Activated CD4-positive, alpha-beta T cell treated with anti-CD3 and anti-CD28 coated beads, Interleukin-2, amount 50 U/mL, for 1 hour (primary cell): ENCODE measurements at places on chromosomes 5 and 9.

DNA sequence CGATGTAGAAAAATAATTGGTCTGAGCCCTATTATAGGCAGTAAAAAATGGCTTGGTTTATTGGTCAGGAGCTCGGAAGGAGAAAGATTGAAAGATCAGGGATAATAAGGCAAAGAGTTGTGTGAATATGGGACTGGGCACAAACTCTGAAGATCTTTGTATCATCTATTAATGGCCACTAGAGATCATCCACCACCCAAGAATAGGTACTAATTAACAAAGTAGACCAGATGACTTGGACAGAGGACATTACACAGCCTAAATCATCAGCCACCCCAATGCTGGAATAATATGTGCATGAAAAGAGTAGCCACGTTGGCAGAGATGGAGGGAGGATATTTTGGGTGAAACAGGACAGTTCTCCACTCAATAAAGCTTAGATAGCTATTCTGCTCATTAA, 364.1 kb downstream of the EFNA5 start:
- no peak for DNase-seq

DNA sequence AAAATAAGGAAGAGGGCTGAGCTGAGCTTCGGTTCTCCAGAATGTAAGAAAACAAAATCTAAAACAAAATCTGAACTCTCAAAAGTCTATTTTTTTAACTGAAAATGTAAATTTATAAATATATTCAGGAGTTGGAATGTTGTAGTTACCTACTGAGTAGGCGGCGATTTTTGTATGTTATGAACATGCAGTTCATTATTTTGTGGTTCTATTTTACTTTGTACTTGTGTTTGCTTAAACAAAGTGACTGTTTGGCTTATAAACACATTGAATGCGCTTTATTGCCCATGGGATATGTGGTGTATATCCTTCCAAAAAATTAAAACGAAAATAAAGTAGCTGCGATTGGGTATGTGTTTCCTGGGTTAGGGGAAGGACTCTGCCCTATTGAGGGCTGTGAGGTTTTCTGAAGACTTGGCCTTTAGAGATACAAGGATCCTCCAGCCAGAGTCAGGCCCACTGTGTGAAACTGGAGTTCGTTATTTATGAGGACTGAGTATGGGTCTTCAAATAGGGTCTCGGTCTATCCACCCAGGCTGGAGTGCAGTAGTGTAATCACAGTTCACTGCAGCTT, 3.8 kb downstream of the EGR1 start:
- no peak for DNase-seq

DNA sequence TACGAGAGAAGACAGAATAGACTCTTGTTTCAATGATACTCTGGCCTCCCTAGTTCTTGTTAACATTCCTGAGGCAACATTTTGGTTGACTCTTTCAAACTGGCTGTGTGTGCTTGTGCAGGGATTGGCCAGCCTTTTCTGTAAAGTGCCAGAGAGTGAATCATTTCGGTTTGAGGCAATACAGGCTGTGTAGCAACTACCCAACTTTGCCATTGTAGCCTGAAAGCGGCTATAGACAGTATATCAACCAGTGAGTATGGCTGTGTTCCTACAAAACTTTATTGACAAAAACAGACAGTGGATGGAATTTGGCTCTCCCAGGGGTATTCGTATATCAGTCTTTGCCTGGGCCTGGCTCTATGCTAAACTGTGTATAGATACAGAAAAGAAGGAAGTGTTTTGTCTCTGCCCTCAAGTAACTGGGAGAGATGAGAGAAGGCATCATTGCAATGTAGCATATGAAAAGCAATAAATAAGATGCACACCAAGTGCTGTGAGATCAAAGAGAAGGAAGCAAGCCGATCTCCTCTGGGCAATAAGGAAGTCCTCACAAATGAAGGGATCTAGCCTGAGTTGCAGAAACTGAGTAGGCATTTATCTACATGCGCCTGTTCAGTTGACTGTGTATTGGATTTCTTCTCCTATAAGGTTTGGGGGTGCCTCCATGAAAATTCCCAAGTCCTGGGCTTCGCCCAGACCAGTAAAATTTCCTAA, 568.0 kb upstream of the KLF4 start:
- no peak for DNase-seq

DNA sequence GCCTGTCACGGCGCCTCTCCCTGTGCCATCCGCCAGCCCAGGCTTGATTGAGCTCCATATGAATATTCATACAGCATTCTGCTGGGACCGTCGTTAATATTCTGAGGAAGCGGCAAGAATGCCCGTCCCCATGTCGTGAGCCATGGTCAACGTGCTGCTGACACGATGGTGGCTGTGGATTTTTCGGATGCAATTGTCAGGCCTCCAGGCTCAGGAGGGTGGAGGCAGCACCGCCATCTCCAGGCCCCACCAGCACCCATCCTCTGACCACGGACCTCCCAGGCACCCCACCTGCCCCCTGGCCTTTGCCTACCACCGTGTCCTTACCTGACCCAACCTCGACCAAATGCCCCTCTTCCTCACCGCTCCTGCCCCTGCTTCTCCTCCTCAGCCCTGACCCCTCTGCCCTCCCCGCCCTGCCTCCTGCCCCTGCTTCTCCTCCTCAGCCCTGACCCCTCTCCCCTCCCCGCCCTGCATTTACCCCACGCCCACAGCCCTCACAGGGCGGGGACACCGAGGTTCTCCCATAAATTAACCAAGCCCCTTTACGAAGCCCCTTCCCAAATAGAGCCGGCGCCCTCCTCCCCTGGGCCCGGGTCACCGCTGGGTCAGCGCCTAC, 9.9 kb downstream of the TMEM250 start:
- no peak for DNase-seq

- no peak for DNase-seq
Observed at GRCh38 chr5:174386306-174386705, 338.1 kb upstream of the MSX2 start.

GRCh38 chr5:157546456-157547100, 29.0 kb downstream of the ADAM19 start:
- no peak for DNase-seq

GRCh38 chr5:38758774-38759600, 86.8 kb upstream of the OSMR start:
- DNase-seq, result no peak

GRCh38 chr5:64884541-64884940, 115.8 kb downstream of the CWC27 start:
- no peak for DNase-seq

GRCh38 chr5:26894719-26895263, 143.6 kb downstream of the CDH9 start:
- DNase-seq, result no peak

DNA sequence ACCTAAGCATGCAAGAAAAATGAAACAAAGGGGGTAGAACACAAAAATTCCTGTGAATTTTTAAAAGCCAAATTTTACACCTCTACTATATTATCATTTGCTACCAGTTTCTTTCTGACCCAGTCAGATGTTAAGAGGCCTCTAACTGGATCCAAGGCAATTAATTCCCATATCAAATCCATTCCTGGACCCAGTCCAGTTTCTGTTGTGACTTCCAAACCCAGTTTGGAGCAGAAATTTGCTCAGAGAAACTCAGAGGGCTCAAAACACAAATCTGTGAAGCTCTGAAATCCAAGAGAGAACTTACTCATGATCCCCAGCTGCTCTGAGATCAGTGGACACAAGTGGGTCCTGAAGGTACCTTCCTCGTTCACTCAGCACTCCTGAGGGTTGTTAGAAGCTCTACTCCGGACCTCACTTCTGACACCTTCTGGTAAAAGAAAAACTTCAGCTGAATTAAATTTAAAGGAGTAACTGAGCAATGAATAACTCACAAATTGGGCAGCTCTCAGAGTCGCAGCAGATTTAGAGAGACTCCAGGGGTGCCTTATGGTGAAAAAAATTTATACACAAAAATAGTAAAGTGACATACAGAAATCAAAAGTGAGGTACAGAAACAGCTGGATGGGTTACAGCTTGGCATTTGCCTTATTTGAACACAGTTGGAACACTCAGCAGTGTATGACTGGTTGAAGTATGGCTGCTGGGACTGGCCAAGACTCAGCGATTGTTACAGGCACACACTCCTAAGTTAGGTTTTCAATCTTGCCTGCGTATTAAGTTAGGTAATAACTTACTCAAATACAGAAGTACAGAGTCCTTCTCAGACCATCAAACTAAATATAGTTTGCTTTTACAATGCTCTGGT, 32.4 kb downstream of the INSL4 start:
- no peak for DNase-seq

DNA sequence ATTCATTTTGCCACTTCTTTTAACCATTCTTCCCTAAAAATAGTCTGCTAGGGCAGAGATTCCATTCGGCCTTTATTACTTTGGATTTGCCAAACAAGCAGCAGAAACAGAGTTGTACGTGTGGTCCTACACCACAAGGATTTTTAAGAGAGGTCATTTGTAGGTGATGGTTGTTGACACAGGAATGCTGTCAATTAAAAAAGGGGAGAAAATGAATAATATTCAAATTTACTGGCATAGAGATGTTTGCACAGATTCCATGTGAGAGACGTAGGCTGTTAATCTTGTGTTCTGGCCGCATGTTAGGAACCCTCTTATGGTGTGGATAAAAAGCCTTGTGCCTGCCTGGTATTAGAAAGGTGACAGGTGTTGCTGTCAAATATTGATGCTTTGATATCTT, 34.9 kb downstream of the TRIO start:
- no peak for DNase-seq

GRCh38 chr9:16341177-16341576, 529.3 kb downstream of the BNC2 start:
- no peak for DNase-seq

DNA sequence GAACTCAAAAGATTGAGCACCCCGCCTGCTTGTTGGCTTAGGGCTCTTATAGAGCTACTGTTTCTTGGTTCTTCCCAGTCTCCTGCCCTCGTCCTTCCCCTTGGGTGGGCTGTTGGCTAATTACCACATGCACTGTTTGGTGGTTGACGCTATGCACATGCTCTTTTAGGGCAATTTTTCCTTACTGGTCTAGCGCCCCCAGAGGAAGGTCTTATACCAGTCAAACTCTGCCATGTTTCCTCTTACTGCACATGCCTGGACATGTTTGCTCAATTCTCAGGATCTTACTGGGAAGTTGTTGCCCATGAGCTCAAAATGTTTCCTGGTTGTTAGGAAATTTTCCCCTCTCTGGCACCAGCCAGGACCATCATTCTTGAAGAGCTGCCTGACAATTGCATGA, 101.9 kb downstream of the SLC28A3 start:
- no peak for DNase-seq

GRCh38 chr5:31481531-31482165, 50.2 kb downstream of the DROSHA start:
- DNase-seq, result no peak

DNA sequence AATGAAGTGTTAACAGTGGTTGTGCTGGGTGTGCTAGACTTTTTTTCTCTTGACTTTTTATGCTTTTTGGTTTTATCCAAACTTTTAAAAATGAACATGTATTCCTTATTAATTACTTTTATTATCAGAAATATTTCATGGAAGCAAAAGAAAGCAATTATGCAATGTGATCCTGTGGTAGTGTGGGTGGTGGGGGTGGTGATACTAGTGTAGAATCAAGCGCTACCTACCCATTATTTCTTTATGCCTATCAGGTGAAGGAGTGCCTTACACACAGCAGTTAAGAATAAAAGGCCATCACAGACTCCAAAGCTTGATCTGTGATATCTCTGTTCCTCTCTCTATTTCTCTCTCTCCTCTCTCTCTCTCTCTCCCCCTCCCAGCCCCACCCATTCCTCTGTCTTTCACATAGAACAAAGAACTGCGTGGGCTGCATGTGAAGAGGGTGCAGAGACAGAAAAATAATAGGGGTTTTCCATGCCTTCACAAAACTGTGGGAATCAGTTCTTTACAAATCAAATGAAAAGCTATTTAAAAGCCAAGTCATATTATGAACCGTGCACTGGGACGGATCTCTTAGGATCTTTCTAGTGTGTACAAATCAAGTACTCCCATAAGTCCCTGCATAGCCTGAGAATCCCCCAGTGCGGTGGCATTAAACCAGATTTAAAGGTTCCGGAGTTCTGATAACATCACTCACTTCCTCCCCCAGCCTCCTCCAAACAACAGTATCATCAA, 351.2 kb downstream of the RAB3C start:
- peak; percentile 24 for DNase-seq

GRCh38 chr9:92668746-92669526, 995 bp downstream of the IPPK start:
- no peak for DNase-seq

DNA sequence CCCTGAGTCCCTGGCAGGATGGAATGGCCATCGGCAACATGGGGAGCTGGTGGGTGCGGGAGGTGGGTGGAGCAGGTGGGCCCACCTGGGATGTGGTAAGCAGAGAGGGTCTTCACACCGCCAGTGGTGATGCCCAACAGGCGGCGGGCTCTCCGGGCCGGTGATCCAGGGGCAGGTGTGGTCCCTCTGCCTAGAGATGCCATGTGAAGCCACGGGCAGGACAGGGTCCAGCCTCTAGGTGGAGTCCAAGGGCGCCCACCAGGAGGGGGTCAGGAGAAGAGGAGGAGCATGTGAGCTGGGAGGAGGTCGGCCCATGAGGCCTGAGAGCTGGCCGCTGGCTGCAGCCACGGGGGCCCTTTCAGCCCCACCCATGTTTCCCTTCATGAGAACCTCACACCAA, 221.1 kb downstream of the FANCC start:
- no peak for DNase-seq

DNA sequence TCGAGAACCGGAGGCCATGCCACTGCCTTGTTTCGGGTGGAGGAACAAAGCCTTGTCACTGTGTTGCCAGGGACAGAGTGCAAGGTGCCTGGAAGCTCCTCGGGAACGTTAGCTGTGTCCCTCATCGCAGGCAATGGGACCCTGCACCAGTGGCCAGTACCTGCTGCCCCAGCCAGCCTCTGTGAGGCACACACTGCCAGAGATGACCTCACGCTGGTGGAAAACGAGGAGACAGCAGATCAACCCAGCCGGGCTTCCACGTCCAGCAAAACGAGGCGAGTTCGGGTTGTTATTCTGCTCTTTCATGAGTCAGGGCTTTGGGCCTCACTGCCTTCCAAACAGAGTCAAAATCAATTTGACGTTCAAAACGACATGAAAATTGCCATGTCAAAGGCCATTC, 104.1 kb downstream of the ADAMTS2 start:
- no peak for DNase-seq

GRCh38 chr9:114287001-114287762, 35.7 kb upstream of the ORM1 start:
- no peak for DNase-seq

DNA sequence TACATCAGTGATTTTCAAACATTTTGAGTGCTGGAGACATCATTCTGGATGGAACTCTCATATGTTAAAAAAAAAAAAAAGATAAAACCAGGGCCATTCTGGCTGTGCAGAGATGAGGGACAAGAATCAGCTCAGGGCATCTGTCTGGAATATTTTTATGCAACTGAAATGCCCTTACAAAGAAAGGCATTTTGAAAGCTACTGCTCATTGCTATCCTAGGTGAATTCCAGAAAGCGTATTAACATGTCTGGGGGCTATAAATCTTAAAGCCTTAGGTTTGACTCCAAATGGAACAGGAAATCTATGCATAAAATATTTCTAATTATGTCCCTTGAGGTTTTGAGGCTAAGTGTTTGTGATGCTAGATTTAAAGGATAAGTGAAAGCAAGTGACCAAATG, 14.9 kb upstream of the PCSK1 start:
- DNase-seq, result no peak
